ENCODE measurements at places on chromosomes 16 and 17.
A peak's percentile ranks its signal among the peaks of the same experiment; 100 is the strongest.

GRCh38 chr16:1687427-1688316 lies 9.6 kb downstream of the JPT2 start:
- DNase-seq, result no peak

DNA sequence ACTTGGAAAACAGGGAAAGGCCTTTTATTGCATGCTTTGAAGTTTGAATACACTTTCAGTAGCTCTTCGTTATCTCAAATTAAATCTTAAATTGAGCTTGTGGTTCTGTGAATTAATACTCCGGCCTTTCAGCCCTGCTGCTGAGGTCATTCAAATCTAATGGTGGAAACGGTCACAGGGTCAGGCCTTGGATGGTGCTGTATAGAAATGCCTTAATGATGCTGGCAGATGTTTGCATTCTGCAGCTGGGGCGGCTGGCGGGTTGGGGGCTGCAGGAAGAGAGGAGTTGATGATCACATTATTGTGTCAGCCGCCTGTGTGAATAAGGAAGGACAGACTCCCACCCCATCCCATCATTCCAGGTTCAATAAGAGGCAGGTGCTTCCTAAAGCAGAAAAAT lies 723.6 kb downstream of the WWOX start:
- DNase-seq, result no peak

- no peak for DNase-seq
Measured at GRCh38 chr17:72426321-72426720, 305.5 kb downstream of the SOX9 start.

GRCh38 chr17:46732754-46733398 lies 85.6 kb downstream of the WNT3 start:
- DNase-seq, result peak; percentile 51

- no peak for DNase-seq
Measured at GRCh38 chr16:14028202-14028601, 42.9 kb upstream of the MRTFB start.

- no peak for DNase-seq
Measured at GRCh38 chr17:63474174-63474573, 2.7 kb upstream of the ACE start.

DNA sequence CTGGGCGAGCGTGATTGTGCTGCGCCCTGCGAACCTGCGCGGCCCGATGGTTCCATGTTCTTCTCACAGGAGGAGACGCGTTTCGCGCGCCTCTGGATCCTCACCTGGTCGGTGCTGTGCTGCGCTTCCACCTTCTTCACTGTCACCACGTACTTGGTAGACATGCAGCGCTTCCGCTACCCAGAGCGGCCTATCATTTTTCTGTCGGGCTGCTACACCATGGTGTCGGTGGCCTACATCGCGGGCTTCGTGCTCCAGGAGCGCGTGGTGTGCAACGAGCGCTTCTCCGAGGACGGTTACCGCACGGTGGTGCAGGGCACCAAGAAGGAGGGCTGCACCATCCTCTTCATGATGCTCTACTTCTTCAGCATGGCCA lies 1.0 kb downstream of the FZD2 start:
- DNase-seq, result no peak

DNA sequence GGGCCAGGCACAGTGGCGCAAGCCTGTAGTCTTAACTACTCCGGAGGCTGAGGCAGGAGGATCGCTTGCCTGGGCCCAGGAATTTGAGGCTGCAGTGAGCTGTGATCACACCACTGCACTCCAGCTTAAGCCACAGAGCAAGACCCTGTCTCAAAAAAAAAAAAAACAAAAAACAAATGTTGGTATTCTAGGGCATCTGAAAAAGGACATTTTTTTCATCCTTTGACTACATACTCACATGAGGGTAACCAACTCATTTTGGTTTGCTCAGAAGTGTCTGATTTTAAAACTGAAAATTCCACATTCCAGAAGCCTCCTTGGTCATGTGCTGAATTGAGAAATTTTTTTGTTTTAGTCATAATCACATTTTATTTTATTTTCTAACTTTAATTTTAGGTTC lies 12.7 kb upstream of the C16orf82 start:
- no peak for DNase-seq

GRCh38 chr16:87210894-87211293 lies 106.3 kb downstream of the C16orf95 start:
- no peak for DNase-seq

DNA sequence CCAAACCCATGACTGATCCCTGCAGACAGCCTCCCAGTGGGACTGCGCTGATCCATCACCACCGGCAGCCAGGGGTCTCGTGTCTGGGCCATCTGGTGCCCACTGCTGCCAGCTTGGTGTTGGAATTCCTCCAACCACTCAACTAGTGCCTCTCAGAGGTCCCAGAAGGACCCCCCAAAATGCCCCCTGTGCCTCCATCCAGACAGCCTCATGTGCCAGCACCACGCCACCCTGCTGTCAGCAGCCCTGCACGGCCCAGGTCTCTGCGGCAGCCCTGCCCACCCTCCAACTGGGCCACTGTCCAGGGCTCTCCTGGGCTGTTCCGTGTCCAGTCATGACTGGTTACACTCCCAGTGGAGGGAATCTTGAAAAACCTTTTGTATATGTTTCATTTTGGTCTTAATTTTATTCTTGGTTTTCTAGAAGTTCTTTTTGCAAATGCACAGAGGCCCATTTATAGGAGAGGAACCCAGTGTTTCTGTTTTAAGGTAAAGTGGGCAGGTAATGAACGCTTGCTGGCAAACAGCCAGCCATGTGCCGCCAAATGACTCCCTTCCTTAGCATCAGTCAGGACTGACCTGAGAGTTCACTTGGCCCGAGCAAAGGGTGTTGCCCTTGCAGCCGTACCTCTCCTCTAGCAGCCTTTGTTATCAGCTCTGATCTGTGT lies 34.6 kb downstream of the GRIN2C start:
- no peak for DNase-seq

DNA sequence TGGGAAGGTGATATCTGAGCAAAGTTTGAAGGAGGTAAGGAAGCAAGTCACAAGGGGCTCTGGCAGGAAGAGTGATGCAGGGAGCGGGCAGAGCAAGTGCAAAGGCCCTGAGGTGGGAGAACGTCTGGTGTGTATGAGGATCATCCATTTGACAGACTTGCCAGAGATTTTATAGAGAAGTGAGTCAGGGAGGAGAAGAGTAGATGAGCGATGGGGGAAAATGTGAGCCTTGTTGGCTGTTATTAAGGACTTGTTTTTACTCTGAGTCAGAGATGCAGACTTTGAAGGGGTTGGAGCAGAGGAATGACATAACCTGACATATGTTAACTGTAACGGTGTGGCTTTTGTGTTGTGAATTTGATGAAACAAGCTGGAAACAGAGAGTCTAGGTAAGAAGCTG lies 3.5 kb upstream of the CLEC10A start:
- DNase-seq, result no peak

- DNase-seq, result no peak
Measured at GRCh38 chr17:74746376-74746775, 2.1 kb upstream of the NHERF1 start.

DNA sequence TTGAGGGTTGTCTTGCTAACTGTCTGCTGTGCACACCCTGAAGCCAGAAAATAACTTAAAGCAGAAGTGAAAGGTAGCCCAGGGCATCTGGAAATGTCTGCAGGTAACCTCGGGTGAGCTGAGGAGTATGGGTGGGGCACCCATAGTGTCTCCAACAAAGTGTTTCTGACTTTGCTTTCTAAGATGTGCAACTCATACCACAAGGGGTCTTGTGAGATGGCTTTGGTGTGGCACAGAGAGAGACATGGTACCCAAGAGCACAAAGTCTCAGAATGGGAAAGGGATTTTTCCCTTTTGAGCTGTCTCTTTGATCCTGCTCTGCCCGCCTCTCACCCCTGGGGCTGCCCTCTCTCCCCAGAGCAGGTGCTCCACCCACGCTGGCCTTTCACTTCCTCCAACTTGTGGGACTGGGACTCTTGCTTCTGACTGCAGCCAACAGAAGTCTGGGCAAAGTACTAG lies 6.9 kb downstream of the CHD9 start:
- DNase-seq, result no peak

DNA sequence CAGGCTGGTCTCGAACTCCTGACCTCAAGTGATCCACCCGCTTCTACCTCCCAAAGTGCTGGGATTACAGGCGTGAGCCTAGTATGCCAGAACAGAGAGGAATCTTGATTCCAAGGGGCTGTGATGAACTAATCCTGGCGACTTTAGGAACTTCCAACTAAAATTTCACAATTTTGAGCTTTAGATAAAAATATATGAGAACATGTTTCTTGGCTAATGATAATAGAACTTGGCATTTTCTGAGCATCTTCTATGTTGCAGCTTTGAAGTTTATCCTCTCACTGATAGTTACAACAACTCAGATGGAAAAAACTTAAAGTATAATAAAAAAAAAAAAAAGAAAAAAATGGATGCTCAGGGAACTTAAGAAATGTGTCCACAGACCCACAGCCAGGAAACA lies 69.8 kb upstream of the WSCD1 start:
- DNase-seq, result no peak

GRCh38 chr16:78770353-78771091 lies 671.1 kb downstream of the WWOX start:
- peak; percentile 61 for DNase-seq

DNA sequence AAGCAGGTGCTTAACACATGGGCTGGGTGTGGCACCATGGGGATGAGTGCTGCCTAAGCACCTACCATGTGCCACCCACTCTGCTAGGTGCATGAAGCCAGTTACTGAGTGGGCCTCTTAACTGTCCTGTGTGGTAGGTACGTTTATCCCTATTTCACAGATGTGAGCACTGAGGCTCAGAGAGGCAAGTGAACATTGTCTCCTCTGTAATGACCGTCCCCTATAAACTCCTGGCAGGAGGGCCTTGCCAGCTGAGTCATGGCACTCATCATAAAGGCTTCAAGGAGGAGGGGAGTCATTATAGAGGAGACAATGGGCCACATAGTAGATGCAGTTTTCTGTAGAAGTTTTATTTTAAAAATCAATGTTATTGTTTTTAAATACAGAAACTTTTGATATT lies 79.1 kb downstream of the RAB11FIP4 start:
- no peak for DNase-seq

DNA sequence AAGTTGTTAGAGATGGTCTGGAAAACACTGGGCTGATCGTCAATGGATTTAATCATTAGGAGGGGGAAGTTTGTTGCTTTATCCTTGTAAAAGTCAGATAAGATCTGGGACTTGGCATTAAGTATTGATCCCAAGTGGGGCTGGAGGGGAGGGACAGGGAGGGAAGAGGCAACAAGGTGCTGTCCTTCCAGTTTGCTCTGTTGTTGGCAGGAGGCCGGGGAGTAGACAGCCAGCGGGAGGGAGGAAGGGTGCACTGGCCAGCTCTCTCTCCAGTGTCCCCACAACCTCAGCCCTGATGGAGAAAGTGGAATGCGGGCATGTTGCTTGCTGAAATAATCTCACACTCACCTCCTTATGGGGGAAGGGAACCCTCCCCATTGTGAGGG lies 210.2 kb downstream of the CCDC182 start:
- no peak for DNase-seq

DNA sequence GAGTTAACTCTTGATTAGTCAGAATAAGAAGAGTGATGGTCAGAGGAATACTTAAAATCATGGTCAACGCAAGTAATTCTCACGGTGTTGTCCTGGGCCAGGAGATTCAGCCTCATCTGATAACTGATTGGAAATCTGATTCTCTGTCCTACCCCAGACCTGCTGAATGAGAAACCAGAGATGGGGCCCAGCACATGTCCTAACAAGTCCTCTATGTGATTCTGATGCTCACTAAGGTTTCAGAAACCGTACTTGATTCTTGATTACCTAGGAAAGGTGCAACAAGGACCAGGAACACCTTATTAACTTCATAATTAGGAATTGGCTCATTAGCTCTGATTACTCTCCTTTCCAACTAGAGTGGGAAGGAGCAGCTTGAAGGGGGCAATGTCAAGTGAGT lies 44.5 kb downstream of the ANKFY1 start:
- no peak for DNase-seq

- DNase-seq, result no peak
Measured at GRCh38 chr17:64579917-64580316, 73.1 kb downstream of the CEP95 start.

- no peak for DNase-seq
Measured at GRCh38 chr17:43803758-43804157, 23.5 kb downstream of the CFAP97D1 start.

DNA sequence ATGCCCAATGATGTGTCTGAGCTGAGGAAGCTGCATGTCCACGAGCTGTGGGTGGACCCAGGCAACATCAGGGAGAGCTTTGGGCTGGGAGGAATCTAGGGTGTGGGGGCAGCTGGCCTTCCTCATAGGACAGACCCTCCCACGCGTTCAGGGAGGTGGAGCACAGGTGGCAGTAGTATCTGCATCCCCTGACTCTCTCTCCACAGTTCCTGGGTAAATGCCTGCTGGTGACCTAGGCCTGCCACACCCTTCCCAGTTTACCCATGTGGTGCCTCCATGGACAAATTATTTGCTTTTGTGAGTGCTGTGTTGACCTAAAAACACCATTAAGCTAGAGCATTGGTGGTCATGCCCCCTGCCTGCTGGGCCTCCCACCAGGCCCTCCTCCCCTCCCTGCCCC lies 3.2 kb downstream of the HBM start:
- DNase-seq, result no peak

DNA sequence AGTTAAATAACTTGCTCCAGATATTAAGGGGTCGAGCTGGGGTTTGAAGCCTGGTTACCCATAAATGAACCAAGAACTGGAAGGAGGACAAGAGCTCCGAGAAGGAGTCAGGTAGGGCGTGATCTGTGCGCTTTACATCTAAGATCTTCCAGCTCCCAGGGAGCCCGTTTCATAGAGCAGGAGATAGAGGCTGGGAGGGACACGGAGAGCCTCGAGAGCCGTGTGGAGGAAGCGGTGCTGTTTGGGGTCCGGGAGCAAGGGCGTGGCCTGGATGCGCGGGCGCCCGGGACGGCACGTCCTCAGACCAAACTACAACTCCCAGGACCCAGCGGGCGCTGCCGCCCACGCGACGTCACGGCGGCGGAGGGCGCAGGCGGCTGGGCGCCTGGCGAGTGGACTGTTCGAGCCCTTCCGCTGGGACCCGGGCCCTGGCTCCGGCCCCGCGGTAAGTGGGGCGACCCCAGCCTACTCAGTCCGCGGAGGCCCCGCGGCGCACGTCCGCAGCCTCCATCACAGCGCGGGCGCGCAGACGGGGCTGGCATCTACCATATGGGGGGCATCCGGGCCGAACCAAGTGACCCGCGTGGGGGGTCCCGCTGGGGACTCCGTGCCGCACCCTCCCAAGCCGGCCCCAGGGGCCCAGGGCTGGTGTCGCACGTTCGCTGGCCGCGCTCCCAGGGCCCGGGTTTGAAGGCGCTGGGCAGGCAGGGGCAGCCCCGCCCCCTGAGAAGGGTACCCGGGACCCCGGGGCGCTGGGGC lies at the start of gene BCKDK:
TSS of gene BCKDK (plus strand) at position 352 of the 759 bp plus-strand sequence. CDS start 838 bp downstream, outside the sequence.
- peak; percentile 63 for DNase-seq
